HS-5 (cell line): ENCODE measurements at places on chromosomes 3 and 15.

DNA sequence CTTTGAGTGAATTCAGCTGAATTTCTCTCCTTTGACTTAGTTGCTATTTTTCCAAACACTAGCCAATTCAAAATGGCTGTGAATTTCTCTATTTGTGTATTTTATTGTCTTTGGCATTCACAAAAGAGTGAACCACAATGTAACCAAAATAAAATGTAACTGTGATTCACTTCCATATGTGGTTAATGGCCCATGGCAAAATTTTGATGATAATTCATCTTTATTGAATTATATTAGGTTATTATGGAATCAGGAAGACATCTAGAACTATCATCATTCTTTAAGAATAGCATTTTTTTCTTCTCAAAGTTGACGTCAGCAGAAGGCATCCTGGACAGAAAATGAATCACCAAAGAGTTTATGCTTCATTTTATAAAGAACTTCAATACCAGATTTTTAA, 705.3 kb upstream of the NAALADL2 start:
- peak; percentile 18 for DNase-seq

GRCh38 chr15:66859688-66860253, 157.7 kb downstream of the SMAD6 start:
- DNase-seq: no peak

- no peak for DNase-seq
Observed at GRCh38 chr3:71226565-71227269, 356.8 kb downstream of the FOXP1 start.

- no peak for DNase-seq
Observed at GRCh38 chr3:123521179-123521969, 63.5 kb downstream of the HACD2 start.

- no peak for DNase-seq
Observed at GRCh38 chr3:53571264-53571663, 76.9 kb downstream of the CACNA1D start.

DNA sequence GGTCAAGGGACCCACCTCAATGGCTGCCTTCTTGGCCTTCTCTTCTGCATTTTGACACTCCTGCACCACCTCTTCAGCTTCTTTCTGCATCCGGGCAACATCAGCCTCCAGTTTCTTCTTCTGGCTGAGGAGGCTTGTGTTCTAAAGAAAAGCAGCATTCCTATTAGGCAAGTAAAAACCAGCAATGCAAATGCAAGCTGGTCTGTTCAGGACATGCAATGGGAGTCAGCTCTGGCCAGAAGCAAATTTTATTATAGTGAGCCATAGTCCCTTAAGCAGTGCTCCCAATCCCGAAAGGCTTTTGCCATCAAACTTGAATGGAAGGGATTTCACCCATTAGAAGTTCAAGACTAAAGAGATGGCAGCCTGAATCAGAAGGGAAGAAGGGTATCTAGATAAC, 97.7 kb downstream of the HHLA2 start:
- DNase-seq: no peak

- no peak for DNase-seq
Observed at GRCh38 chr3:193481436-193481835, 73.3 kb downstream of the ATP13A4 start.
